ENCODE measurements at places on chromosomes 2 and 18.

GRCh38 chr18:27378431-27379095 is 193.5 kb upstream of the CHST9 start:
- DNase-seq: no peak

- DNase-seq: peak; percentile 94
Measured at GRCh38 chr2:10285556-10286198, 17.0 kb upstream of the HPCAL1 start.

DNA sequence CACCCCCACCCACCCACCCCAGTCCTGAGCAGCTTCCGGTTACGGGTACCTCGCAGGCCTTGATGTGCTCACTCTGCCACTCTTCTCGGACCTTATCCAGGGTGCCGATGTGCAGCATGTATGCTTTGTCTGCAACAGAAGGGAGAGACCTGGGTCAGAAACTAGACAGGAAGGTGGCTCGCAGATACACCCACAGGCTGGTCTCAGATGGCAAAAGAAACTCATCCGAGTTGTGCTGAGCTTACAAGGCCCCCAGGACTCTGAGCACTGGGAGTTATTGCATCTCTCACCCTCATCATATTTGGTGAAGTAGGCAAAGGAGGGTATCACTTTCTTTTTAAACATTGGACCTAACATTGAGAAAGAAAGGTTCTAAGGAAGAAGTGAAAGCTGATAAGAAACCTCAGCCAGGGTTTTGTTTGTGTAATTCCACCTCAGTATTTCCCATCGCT is 30.6 kb upstream of the EPG5 start:
- DNase-seq: no peak

- no peak for DNase-seq
Measured at GRCh38 chr2:132424526-132425121, 8.0 kb downstream of the GPR39 start.

DNA sequence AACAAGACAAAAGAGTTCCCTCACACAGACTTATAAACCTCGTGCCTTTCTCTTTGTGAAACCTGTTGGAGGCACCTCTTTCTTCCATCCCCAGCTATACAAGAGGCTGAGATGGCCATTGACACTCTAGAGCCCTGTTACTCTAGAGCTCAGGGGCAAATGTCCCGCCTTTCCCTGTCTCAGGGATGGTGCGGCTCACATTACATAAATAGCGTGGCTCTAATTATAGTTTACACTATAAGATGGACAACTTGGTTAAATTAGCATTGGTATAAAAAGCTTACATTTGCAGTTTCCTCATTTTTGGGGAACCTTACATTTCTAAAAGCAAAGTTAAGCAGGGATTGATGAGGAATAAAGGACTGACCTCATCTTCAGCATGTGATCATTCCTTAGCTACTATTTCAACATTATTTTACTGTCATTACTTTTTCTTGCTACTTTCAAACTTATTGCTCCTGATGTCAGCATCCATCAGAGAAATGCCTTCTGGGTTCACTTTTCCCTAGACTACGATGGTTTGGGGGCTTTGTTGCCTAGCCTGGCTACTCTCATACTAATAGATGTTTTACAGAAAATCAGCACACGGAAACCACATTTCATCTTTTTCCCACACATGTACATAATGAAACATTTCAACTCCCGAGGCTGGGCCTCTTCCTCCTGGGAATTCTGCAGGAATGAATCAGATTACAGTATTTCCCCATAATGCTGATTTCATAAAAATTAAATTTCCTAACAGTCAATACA is 40.4 kb downstream of the FTCDNL1 start:
- no peak for DNase-seq

DNA sequence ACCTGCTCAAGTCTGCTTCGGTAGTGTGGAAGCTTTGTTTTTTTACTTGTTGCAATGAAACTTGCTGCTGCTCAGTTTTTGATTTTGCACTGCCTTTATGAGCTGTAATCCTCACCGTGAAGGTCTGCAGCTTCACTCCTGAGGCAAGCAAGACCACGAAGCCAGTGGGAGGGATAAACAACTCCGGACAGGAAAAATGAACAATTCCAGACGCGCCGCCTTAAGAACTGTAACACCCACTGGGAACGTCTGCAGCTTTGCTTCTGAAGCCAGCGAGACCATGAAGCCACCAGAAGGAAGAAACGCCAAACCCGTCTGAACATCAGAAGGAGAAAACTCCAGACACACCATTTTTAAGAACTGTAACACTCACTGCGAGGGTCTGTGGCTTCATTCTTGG is 245.7 kb upstream of the REG3G start:
- no peak for DNase-seq

DNA sequence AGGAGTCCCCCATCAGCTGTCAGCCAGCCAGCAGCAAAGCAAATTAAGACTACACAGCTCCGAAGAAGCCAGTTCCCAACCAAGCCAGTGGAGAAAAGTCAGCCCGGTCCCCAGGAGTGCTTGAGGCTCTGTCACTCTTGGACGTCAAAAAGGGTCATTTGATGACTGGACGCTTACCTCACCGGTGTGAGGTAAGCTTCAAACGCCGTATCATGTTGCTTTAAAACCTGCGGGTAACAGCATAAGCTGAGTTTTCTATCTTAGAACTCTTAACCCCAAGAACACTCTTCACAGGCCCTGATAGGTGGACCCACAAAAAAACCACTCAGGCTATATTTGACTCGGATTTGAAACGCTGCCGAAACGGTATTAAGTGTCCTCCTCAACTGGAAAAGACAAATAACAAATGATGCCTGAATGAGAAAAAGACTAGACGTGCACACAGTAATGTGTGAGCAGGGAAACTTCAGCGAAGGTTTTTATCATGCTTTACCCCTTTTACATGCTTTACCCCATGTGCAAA is 682 bp upstream of the LNPK start:
- DNase-seq: no peak

- peak; percentile 6 for DNase-seq
Measured at GRCh38 chr2:73886357-73886756, 6.5 kb upstream of the ACTG2 start.

- no peak for DNase-seq
Measured at GRCh38 chr2:157923598-157924217, 47.6 kb upstream of the ACVR1 start.

- DNase-seq: no peak
Measured at GRCh38 chr2:189657867-189658266, 3.4 kb upstream of the ASNSD1 start.

DNA sequence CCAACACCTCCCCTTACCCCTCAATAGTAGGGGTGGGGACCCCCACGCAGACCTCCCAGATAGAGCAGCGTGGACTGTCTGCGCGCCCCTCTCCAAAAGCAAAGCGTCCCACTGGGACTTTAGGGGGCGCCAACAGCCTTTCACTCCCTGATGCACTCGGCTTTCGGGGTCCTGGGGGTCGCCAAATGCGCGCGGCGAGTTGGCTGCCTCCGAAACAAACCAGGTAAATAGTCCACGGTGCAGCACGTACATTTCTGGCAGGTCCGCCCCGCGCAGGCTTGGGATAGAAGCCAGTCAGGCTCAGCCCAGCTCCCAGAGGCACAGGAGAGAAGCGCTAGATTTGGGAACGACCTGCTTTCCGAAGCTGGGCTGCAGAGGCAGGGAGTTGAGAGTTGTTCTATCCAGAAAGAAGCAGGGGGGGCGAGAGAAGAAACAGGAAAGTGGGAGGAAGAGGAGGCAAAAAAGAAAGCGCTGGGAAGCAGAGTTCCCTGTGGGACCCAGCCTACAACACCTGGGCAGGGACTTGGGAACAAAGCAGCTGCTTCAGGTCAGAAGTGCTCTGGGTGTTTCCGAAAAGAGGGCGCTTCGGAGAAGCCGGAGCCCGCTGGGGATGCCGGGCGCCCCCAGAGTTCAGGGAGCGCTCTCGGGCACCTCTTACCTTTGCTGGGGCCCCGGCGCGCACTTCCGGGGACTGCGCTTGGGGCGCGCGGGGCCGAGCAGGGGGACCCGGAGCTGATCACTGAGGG is 544 bp downstream of the EVA1A start:
- DNase-seq: no peak

DNA sequence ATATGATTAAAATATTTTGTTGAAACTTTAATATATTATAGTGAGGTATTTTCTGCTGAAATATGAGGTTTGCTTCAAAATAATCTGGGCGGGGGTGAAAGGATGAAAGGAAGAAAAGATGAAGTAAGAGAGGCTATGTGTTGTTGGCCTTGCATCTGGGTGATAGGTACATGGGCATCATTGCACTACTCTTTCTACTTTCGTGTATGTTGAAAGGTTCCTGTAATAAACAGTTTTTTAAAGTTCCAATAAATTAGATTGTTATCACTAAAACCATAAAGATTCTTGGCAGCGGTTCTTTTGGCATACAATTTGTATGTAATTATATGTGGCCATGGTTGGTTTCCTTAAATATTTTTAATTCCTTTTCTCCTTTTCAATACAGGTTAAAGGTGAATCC is 23.6 kb upstream of the MSH2 start:
- DNase-seq: no peak

DNA sequence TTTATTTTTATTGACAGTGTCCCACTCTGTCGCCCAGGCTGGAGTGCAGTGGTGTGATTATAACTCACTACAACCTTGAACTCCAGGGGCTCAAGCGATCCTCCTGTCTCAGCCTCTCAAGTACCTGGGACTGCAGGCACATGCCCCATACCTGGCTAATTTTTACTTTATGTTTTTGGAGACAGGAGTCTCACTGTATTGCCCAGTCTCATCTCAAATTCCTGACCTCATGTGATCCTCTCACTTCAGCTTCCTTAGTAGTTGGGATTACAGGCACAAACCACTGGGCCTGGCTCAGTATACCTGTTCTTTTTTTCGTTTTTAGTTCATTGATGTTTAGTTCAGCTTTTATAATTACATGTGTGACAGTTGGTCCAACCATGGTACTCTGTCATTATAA is 40.1 kb upstream of the SNORC start:
- DNase-seq: no peak

DNA sequence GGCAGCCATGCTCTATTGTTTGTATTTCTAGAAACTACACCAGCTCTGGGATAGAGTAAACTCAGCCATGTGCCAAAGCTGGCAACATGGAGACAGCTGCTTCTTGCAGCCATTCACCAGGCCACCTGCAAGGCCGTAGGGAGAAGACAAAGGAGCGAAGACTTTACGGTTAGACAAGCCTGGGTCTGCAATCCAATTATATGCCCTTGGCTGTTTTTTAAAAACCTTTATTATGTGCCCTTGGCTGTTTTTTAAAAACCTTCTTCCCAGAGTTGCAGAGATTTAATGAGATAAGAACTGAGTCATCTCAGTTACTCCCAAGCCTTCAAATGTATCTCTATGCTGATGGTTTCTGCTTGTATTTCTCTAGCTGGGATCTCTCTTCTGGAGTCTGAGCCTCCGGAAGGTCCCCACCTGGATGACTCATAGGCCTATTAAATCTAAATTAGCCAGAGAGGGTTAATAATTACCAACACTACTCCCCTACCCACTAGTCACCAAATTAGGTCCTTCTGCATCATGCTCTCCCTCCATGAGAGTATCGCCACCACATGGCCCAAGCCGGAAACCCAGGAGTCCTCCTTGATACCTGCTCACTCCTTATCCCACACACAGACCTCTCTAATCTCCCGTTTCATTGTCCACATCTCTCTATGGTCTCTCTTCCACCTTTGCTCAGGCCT is 17.5 kb upstream of the DPP4 start:
- DNase-seq: no peak

GRCh38 chr2:139122711-139123158 is 342.5 kb upstream of the NXPH2 start:
- DNase-seq: no peak

GRCh38 chr18:22484471-22484870 is 66.8 kb upstream of the CTAGE1 start:
- no peak for DNase-seq

- no peak for DNase-seq
Measured at GRCh38 chr2:64134813-64135212, 9.4 kb downstream of the PELI1 start.

- DNase-seq: no peak
Measured at GRCh38 chr2:158315803-158316414, 140.6 kb downstream of the CCDC148 start.

DNA sequence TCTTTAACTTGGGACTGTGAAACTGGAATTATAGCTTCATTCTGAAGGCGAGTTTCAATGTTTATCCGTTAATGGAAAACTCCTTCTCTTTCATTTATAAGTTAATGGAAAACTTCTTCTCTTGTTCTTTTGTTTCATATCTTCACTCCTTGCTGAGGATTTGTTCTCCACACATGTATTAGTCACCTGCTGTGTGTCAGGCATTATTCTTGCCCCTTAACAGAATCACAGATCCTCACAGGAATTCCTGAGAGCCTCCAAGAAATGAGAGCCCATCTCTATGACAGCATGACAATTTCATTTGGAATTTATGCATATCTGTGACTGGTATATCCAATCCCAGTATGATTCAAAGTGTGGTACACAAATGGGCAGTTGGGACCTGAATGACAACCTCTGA is 545.8 kb downstream of the BCL11A start:
- no peak for DNase-seq

DNA sequence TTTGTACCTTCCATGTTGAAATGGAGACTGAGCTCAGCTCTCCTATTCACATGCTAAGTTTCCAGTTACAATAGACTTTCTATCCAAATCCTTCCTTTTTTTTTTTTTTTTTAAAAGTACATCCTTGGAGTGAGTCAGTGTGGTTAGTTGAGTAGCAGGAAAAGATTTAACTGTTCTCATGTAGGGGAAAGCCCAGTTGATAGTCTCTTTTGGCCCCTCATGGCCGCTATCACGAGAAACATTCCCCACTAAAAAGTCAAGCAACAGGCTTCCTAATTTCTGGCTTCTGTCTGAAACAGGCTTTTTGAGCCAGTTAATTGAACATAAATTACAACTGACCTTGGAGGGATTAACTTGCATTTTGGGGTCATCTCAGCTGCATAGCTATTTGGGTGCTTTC is 161.3 kb downstream of the MEIS1 start:
- no peak for DNase-seq

GRCh38 chr2:159168707-159169106 is 117.8 kb downstream of the WDSUB1 start:
- DNase-seq: no peak

DNA sequence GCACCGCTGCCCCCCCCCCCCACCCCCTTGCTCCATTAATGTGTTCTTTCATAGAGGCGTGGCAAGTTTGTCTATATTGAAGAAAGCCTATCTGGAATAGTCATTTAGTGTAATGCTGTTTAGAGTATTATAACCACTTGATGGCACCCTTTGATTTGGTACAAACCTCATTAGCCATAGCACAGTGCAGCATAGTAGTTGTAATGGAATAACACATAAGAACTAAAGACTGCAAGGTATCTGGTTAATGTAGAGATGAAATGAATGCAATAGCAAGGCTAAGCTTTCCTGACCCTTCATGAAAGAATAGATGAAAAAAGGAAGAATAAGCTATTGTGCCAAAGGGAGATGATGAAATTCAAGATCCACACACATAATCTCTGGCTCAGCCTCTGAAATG is 81.9 kb downstream of the EHBP1 start:
- DNase-seq: no peak

Measured in mesenteric fat pad (tissue), 1 donor.